CD4-positive, alpha-beta T cell treated with Interleukin-15 for 4 hours (primary cell): ENCODE measurements at places on chromosomes 7 and 10.

DNA sequence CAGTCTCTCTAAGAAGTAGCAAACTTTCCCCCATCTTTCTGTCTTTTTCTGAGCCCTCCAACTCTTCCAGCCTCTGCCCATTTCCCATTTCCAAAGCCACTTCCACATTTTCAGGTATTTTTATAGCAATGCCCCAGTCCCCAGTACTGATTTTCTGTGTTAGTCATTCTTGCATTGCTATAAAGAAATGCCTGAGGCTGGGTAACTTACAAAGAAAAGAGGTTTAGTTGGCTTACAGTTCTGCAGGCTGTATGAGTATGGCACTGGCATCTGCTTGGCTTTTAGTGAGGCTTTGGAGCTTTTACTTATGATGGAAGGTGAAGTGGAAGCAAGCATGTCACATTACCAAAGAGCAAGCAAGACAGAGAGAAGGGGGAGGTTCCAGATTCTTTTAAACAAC, 17.2 kb downstream of the PLCE1 start:
- DNase-seq: no peak

- DNase-seq: no peak
These were observed 149.3 kb downstream of the FGFR2 start for GRCh38 chr10:121448766-121449421.

DNA sequence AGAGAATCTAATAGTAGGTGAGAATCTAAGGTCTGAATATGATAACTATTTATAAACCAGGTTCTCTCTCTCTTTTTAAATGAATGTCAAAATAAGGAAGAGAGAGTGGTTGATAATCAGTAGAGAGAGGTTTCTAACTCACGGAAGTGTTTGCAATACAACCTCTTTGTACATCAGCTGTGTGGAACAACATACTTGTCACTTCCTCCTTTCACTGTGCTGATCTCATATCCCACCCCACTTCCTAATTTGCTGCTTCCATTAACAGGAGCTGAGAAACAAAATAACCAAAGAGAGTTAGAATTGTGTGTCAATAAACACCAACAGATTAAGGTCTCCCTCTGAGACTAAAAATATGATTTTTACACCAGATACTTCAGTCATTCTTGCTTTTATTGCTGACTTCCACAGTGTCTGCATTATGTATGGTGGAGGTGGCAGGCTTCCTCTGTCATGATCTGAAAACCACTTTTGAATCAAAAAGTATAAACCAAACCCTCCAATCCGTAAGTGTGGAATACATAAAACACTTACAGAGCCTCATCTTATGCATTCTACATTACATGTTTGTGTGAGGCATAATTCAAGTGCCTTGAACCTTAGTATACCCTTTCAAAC, 25.0 kb downstream of the CACUL1 start:
- DNase-seq: peak; percentile 25

GRCh38 chr7:92134271-92135051, at the start of gene CYP51A1:
Gene CYP51A1, minus strand, starts transcription at chr7:92134477. Its CDS starts 113 bp downstream, at chr7:92134364.
- DNase-seq: peak; percentile 91

DNA sequence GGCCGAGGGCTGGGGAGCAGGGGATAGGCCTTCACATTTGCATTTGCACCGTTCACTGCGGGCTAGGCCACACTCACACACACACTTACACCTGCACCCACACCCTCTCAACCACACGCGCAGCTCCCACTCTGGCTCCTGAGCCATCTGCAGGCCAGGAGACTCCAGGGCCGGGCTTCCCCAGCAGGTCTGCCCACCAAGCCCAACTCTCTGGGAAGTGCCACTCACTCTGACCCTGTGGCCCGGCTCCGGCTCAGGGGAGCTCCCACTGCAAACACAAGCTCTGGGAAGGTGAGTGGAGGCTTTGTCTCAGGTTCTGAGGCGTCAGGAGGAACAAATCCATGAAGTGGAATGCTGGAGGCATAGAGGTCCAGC, 157.9 kb downstream of the NRF1 start:
- no peak for DNase-seq

DNA sequence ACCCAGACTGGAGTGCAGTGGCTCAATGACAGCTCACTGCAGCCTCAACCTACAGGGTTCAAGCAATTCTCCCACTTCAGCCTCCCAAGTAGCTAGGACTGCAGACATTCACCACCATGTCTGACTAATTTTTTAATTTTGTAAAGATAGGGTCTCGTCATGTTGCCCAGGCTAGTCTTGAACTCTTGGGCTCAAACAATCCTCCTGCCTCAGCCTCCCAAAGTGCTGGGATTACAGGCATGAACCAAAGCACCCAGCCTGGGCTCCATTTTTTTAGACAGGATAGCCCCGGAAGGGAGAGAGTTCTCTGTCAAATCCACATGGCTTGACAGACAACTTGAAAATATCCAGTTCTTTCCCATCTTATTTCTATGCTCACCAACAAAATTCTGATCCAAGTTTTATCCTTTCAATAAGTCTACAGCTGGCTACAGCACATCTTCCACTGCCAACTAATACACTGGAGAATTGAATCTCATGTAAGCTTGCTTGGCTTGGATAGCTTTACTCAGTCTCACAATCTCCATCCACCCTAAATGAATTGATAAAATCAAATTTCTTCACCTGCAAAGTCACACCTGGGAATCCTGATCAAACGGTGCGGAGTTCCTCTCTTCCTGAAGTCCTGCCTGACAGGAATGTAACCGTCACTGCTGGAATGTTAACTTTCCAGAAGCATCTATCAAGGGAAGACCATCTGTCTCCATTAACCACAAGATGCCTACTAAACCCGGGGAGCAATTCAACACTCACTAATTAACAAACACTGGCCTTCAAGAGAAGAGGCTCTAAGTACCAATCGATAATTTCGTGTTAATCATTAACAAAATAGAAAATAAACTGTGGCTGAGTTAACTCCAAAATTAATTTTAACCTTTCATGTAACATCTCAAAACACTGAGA, 239.7 kb upstream of the MKLN1 start:
- DNase-seq: no peak

GRCh38 chr10:64648915-64649314, 1127.7 kb downstream of the REEP3 start:
- no peak for DNase-seq
